H54 (cell line): ENCODE measurements at places on chromosomes 12 and 14.

DNA sequence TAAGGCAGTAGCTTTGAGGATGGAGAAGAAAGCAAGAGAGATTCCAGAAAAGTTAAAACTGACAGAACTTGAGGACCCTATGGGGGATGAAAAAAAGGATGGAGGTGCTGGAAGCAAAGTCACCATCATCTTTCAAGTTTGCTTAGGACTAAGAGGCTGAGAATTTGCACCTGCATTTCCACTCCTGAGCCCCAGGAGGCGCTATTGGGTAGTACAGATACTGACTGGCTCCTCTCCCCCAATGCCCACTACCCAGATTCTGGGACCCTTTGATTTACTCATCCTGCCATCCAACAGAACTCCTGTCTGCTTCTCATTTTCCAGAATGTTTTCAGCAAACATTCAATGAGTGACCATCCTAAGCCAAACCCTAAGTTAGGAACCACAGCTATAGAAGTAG, 34.0 kb upstream of the CMKLR1 start:
- DNase-seq = no peak

DNA sequence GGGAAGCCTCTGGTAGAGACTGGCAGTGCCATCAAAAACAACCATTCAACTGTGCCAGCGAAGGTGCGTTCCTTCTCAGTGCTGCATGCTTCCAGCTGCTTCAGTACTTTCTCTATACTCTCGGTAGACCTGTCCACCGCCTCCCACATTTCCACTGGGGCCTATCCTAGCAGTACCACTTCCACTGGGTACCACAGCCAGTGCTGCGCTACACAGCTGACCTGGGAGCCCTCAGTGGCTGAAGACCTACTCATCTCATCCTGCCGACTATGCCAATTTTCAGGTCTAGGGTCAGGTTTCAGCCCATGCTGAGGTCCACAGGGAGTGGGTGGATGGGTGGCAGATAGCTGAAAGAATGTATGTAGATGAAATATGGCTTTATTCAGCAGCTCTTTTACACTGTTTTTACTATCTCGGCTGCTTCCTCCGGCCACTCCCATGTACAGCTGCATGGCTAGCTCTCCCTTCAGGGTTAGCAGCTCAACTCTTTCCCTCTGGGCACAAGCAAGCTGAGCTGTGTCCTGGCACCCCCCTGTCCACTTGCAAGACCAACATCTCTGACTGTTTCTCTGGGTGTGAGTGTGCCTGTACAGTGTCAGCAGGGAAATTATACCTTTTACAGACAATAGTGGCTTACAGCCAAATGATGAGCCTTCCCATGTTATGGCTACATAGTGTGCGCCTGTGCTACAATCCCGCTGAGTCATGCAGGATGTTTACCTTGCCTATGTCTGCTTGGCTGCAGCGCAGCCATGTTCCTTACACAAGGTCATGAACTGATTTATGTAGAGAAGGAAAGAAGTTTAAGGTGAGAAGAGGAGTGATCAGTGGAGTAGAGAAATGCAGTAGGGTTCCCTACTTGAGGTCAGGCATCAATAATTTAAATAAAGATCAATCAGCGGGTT, 125.7 kb upstream of the DDHD1 start:
- no peak for DNase-seq

GRCh38 chr14:23398348-23398747, 9.7 kb downstream of the MYH6 start:
- DNase-seq = no peak

GRCh38 chr14:71555654-71556559, 376.3 kb upstream of the RGS6 start:
- DNase-seq = no peak

DNA sequence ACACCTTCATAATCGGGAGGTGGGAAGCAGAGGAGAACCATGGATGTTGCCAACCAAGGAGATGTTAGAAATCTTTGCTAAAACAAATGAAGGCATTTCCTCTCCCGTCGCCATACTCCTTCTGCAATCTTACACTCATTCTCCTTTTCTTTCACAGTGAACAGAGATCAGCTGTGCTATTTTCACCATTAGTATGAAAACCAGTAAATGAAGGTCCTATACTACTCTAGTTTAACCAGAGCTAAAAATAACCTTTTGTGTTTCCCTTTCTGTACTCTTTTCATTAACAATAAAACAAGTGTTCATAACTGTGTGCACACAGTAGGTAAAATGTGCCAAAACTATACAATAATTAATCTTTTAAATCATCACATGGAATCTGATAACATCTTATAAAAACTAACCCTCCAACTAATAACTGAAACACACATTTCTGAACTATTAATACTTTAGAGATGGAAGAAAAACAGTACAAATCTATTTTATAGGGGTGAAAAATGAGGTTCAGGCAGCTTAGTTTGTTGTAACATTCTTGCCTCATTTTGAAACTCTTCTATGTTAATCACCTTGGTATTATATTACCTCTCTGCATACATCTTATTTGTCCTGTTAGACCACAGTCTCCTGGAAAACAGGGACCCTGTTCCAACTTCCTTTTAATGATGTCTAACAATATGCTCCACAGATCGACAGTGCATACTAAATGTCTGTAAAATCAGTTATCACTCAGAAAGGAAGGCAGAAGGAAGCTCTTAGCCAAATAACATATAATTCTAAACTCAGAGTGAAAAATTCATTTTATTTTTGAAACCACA, 69.5 kb downstream of the SPPL3 start:
- no peak for DNase-seq

DNA sequence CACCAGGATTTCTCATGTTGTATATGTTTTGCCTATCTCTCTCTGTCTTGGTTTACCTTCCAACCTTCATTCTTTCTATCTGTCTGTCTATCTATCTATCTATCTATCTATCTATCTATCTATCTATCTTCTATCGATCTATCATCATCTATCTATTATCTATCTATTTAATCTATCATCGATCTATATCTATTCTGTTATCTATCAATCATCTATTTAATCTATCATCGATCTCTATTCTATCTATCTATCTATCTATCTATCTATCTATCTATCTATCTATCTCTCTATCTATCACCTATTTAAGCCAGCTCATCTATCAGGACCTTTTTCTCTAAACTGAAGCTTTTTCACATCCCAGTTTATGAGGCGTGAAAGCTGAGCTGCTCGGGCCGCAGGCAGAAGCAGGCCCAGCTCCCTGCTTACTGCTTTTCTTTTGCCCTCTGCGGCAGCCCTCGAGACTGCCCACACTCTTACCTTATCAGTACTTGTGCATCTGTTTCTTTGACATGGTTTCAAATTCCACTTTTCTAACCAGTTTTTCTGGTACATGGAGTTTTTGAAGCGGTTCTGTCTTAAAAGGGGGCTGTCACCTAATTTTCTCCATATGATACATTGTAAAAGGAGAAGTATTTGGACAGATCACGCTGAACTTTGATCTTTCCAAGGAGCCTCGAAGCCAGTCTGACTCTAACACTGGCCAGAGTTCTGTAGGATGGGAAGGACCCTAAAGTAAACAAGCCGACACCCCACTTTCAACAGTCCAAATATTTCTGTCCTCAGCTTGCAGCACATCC, 44.4 kb upstream of the GSG1 start:
- no peak for DNase-seq

GRCh38 chr12:107864235-107864634, 89.7 kb downstream of the ASCL4 start:
- no peak for DNase-seq
